ENCODE measurements at places on chromosomes 12 and 14.
A peak's percentile ranks its signal among the peaks of the same experiment; 100 is the strongest.

DNA sequence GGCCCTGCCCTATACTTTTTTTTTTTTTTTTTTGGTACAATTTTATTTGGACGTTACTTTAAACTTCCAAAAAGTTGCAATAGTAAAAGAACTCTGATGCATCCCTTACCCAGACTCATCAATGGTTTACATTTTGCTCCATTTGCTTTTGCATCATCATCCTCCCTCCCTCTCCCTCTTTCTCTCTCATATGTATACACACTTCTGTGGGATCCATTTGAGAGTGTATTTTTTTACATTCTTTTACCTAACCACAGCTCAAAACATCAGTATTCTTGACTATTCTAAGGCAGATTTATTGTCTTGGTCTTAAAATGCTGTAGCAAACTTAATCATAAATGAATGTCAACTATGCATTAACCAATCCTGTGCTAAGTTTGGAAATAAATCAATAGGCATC lies 111.6 kb downstream of the PRICKLE1 start:
- DNase-seq = no peak

DNA sequence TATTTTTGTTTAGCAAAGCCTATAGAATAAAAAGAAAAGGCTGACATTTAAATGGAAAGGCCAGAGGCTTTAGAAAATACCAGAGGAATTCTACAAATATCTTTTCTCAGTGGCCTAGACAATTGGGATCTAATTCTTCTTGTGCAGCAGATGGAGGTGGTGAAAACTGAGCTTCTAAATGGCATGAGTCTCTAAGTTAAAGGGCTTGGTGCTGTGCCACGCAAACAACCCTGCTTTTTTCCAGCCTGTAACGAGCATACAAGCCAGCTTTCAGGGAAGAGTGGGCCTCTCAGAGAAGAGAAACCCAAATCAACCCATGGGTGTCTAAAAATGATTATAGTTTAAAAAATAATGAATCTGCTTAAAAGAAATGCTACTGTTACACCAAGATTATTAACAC lies 237.9 kb upstream of the NAV3 start:
- DNase-seq = no peak

DNA sequence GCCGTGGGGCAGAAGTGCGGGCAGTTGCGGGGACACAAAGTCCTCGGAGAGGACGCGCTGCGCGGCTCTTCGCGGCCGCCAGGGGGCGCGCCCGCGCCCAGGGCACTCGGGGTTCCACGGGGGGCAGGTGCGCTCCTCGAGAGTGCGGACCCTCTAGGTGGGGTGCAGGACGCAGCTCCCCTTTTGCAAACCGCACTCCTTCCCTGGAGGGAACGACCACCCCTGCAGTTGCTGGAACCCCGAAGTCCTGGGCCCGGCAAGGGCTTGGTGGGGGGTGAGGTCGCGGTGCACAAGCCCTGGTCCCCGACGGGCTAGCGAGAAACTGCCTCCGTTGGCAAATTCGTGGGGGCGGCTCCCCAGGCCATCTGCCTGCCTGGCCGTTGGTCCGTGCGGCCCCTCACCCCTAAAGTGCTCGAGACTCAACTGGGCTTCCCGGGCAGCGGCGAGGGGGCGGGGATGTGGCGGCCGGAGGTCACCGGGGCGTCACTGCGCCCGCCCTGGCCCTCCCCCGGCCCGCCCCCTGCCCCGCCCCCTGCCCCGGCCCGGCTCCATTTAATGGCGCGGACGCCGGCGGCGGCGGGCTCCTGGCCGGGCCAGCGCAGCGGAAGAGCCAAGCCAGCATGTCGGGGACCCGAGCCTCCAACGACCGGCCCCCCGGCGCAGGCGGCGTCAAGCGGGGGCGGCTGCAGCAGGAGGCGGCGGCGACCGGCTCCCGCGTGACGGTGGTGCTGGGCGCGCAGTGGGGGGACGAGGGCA lies at the start of gene ADSS1:
TSS of gene ADSS1 (plus strand) at position 579 of the 756 bp plus-strand sequence. CDS start at position 621, 42 bp downstream.
- peak; percentile 84 for DNase-seq

DNA sequence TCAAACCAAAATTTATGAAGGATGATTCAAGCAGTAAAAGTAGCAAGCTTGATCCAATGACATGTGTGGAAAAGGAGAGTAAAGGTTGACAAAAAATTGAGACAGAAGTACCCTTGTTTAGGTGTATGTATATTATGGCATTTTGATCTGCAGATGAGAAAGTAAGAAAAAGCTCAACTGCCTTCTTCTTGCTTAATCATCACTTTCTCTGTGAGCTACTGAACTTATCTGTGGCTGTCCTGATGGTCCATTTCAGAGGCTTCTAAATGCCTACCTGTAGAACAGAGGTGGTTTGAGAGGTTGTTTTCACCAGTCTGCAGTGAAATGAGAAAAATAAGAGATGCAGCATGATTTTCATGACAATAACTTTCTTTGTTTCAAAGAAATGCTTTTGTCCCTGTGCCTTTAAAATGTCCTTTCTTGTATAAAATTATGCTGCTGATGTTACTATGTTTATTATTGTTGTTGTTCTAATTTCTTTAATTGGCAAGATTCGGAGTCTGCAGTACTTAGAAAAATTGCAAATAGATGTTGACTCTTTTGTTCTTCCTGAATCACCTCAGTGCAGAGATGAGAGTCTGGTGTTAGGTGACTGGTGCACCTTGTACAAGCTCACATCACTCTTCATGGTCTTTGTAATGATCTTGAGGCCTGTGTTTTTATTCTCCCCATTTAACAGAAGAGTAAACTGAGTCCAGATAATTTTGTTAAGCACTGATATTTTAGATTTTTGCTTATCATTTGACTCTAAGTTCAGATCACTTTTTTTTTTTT lies 821.9 kb downstream of the VRK1 start:
- no peak for DNase-seq

GRCh38 chr12:50772470-50772869 lies 8.6 kb downstream of the ATF1 start:
- DNase-seq = no peak

- no peak for DNase-seq
Observed at GRCh38 chr14:99127651-99128167, 144.3 kb downstream of the BCL11B start.

DNA sequence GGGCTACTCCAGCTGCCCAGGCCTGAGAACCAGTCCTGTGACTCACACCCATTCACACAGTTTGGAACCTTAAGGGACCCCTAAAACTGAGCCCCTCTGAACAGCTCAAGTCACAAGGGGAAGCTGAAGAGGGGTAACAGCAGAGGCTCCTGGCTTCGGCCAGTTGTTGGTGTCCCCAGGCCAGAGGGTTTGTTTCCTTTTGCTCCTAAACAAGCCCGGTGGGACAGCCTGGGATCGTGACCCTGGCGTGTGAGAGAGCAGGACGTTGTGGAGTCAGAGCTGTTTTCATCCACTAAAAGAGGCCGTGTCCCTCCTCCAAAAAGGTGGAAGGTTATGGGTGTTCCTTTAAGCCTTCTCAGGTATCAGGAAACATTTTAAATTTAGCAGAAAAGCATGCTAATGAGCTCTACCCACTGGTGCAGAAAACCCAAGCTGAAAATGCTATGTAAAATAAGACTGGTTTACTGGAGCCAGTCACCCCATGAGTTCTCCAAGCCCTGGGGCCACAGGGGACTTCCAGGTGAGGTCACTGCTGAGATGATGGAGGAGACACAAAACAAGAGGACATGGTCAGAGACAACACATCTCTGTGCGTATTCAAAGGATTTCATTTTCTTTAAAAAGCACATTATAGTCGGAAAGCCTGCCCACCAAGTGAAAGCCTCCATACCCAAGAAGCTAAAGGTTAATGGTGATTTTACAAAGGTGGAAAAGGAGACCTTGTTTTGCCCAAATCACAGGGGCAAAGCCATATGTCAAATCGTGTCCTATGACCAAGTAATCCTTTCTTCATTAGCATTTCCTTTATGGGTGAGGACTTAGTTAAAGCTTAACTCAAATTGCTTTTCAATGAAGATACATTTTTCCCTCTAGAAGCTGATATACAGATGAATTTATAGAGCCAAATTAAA lies 14.1 kb downstream of the PRKAB1 start:
- no peak for DNase-seq

DNA sequence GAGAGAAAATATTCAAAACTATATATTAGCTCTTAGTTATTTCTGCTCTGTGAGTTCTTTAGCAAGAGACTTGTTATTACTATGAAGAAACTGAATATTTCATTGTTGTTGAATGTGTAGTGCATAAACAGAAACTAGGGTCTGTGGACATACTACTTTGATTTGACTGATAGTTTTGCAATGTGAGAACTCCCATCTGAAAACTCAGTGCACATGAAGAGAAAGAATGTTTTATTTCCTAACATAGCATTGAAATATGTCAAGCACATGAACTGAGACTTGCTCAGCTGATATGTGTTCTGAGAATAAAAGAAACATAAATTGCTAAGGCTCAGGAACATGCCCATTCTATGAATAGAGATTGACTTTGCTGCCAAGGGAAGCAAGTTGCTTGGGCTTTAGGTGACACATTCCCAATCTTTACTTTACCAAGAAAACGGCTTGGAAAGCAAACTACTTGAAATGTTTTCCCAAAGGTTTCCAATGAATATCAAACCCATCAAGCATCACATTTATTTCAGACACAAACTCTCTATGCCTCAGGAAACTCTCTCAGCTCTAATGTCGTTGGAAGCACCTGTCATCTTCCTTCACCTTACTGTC lies 290.4 kb downstream of the SLC16A7 start:
- DNase-seq = no peak

GRCh38 chr14:35875296-35875695 lies 49.2 kb downstream of the BRMS1L start:
- no peak for DNase-seq

GRCh38 chr14:47596232-47596631 lies 79.2 kb downstream of the MDGA2 start:
- DNase-seq = no peak

DNA sequence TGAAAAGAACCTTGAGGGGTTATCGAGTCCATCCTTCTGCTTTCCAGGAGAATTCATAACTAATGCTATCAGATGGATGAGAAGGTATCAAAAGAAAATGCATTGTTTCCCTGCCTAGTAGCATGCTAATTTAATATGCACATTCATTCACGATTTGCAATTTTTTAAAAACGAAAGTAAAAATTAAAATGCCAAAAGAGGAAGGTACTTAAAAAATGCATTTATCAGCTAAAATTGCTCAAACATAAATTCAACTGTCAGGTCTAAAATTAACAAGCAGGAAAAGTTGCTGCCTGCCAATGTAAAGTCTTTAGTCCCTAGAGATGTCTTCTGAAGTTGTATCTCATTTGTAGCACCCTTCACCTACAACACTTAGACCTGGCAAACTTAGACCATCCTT lies 7.9 kb downstream of the ATF7 start:
- no peak for DNase-seq

DNA sequence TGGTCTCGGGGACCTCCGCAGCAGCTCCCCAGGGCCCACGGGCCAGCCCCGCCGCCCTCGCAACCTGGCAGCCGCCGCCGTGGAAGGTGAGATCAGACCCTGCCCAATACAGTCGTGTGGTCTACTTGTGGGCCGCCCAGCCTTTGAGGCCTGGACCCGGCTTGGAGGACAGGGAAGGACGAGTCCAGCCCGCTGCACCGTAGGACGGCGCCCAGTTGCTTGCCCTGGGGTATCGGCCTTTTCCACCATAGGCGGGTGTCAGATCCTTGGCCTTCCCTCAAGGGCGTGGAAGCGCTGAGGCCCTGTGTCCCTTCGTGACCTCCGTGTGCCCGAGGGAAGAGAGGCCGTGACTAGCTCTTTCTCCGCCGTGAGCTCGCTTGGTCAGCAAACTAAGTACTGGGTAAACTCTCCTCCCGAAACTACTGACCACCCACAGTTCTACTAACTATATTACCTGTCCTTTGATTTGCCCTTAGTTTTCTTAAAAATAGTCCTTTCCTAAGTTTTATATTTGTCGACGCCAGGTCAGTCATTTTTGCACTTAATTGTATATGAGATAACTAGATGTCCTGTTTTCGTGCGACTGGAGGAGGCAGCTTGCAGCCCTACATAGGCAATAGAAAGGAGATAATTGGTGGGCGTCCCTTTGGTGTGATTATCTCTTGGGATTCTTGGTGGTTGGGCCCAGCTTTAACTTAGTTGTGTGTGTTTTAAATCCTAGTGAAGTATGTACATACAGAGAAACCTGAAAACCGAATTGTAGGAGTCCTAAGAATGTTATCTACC lies 757 bp downstream of the SLC25A3 start:
- peak; percentile 56 for DNase-seq

DNA sequence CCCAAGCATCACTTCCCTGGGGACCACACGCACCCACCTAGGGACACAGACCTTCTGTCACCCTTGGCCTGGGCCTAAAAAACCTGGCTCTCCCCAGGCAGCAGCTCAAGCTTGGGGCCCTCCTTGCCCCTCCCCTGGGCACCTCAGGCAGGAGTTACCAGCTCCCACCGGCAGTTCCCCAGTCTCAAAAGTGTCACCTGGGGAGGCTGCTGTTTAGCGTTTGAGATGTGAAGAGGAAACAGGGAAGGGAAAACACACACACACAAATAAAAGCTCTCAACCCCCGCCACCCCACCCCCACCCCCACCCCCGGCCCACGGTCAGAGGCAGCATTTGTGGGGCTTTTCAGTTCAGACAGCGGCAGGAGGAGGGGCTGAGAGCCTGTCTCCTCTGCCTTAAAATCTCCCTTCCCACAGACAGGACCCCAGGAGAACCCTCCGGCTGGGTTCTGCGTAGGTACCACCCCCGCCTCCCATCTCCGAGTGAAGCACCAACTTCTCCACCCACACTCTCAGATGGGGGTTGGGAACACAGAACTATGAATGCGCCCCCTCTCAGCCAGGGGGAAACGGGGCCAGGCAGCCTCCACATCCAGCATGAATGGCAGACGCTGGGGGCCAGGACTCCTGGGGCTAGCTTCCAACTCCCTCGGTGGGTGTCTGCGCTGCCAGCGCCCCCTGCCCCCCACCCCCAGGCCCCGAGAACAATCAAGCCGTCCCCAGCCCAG lies 3.0 kb downstream of the NCOR2 start:
- peak; percentile 47 for DNase-seq

DNA sequence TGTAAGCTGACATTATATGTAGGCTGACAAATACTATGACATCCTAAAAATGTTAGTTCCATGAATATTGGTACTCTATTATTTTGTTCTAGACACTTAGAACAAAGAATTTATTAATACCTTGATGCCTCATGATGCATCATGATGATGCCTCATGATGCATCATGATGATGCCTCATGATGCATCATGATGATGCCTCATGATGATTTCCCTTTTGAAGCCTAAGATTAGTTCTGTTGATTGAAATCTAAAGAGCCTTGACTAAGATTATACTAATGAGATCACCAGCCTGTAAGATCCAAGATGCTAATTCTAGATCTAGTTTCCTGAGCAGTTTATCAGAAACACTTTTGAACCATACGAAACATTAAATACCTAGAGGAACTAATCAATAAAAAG lies 4.6 kb upstream of the CEP128 start:
- no peak for DNase-seq

DNA sequence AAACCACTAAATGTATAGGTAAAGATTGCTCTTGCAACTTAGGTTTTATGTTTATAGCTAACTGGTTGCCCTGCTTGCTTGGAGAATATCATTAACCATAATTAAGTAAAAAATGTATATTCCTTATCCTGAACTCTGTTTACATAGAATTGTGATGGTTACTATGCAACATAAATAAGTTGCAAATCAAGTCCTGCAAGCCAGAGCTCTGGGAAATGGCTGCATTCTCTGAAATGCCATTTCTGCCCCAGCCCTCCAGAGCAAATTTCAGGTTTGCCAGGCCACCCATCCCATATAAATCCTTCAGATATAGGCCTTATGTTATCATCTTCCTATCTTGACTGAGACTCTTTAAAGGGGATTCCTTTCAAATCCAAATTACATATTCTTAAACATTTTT lies 118.4 kb upstream of the MYF6 start:
- no peak for DNase-seq

Data from neural progenitor cell (in vitro differentiated cells).